ENCODE measurements at places on chromosomes 5 and 9.

- DNase-seq: no peak
These were observed 74.4 kb downstream of the FGF18 start for GRCh38 chr5:171493646-171494393.

DNA sequence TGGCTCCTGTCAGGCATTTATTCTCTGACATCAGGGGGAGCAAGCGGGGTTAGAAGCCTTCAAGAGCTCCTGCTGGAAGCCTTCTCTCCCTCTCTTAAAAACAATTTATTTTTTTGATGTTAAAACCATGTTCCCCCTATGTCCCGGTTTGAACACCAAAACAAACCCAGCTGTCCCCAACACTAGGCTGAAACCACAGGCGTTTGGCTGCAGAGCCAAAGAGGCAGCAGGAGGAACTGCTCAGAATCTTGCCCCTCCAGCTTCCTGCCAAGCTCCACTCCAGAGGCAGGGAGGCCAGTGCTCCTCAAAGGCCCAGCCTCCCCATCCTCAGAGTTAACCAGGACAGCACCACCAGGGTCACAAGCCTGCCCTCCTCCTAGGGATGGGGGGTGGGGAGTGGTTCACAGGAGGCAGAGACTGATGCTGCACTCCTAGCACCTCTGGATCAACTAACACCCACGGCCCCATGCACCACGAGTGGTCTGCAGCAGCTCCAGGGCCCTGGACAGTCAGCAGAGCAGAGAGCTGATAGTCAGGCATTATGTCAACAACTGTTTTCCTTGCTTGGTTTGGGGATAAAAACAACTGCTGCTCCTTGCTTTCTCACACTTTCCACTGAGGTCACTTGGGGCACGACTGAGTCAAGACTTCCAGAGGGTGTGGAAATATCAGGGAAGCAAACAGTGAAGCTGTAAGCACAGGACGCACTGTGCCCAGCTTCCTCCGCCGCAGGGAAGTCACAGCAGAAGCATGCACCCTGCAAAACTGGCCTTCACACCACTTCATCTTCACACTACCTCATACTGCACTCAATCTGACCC, 96.5 kb upstream of the ADRA1B start:
- DNase-seq: no peak

DNA sequence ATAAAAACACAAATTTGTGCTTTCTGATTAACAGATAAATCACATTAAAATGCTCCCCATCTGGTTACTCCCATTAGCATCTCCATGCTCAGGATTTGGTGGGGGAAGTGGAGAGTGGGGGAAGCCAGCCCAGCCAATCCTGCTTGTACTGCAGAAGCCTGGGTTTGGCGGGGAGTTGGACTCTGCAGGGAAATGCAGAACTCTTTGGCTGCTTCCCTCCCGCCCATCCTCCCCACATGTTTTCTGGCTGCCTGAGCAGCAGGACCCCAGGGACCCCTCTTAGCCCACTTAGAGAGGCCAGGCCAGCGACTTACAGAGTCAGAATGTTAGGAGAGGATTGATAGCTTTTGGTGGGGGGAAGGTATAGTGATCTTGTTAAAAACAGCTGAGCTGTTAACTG, 59.5 kb upstream of the FOXI1 start:
- DNase-seq: no peak

DNA sequence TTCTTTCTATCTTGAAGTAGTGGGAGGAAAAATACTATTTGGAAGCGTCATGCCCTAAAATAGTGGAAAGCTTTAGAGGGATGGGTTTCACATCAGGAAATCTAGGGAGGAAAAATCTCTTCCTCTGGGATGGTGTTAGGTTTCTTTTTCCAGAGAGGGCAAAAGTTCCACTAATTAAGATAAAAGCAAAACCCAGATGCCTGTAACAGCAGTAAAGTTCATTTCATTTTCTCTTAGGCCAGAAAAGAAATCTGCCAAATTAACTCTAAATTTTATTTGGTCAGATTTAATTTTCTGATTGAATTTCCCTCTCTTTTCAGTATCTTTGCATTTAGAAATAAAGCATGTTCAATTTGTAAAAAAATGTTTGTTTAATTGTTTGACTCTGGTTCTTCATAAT, 88.8 kb downstream of the LURAP1L start:
- DNase-seq: no peak

GRCh38 chr9:116717150-116717549, 30.0 kb downstream of the TRIM32 start:
- DNase-seq: no peak

GRCh38 chr5:18749763-18750162, 1115.5 kb downstream of the TAF11L14 start:
- DNase-seq: no peak

DNA sequence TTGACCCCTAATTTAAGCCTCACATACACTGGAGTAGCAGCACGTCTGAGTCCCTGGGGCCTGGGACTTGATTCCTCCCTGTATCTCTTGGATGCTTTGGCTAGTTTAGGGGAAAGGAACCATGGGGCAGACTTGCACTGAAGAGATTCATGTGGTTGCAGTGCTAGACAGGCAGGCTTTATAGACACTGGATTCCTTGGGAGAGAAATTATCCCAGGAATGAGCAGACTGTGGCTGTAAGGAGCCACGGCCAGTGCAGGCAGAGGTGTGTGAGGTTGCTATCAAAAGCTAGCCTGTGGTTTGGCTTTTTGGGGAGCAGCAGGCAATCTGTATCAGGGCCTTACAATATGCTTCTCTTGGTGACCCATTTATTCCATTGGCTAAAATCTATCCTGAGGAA, 20.5 kb upstream of the PITX1 start:
- no peak for DNase-seq

DNA sequence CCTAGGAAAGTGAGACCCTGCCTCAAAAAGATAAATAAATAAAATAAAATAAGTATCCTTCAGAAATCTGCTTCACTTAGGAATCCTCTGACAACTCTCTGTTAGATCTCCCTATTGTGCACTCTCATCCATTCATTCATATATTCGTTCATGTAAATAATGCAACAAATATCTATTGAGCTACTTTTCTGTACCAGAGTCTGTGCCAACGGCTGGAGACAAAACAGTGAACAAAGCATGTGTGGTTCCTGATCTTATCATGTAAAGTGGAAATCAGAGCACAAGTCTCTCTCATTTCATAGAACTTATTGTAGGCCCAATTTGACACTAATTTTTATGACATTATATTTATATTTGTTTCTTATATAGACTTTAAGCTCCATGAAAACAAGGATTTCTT, 40.3 kb upstream of the DAB2 start:
- no peak for DNase-seq

GRCh38 chr5:139181835-139182452, 16.2 kb downstream of the SIL1 start:
- no peak for DNase-seq

DNA sequence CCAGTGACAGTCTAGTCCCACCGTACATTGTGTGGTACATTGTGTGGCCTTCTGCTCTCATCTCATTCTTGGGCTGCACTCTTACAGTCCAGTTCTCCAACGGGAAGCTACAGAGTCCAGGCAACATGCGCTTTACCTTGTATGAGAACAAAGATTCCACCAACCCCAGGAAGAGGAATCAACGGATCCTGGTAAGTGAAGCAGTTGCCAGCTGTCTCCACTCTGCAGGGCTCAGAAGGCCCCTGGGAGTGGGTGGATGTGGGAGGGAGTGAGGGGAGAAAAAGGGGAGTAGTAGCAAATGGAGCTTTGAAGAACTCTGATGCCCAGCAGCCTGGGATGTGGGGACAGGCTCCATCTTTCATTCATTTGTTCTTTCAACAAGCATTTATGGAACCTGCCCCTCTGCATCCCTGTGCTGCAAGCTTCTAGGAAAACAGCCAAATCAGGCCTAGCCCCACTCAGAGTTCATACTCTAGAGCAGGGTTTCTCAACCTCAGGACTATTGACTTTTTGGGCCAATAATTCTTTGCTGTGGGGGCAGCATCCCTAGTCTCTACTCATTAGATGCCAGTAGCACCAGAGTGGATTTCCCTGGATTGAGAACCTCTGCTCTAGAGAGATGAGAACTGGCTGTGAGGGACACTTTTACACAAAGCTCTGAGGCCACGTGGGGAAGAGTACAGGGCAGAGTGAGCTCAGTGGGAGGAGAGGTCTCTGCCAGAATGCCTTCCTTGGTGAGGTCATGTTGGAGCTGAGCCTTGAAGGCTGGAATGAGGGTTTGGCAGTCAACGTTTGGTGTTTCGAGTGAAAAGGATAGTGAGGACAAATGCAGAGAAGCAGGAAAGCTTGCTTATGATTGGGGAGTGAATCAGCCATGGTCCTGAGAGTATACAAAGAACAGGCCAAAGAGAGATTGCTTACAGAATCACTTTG, 1.1 kb downstream of the POLR1E start:
- no peak for DNase-seq

DNA sequence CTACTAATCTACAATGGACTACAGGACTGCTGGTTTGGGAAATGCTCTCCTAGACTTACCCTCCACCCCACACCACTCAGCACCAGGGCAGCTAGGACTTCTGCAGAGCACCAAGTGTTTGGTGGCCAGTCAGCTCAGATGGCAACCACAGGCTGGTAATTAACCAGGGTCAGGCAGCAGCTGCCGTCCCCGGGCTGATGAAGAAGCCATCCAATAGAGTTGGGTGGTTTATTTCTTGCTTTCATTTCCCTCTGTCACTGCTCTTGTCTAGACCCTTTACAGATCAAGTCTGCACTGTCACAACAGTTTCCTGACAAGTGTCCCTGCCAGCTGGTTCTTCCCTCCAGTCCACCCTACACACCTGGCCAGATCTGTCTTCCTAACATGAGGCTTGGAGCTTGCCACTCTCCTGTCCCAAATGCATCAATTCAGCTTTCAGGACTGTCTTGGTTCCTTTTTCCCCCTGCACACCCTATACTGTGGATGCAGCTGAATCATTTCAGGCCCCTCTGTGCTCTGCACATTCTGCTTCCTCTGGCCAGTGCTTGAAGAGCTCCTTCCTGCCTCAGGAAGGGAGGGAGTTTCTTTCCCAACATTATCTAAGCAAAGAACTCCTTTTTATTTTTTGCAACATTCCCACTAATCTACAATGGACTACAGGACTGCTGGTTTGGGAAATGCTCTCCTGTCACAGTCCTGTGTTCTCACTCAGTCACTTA, 30.2 kb upstream of the HSPA9 start:
- no peak for DNase-seq

DNA sequence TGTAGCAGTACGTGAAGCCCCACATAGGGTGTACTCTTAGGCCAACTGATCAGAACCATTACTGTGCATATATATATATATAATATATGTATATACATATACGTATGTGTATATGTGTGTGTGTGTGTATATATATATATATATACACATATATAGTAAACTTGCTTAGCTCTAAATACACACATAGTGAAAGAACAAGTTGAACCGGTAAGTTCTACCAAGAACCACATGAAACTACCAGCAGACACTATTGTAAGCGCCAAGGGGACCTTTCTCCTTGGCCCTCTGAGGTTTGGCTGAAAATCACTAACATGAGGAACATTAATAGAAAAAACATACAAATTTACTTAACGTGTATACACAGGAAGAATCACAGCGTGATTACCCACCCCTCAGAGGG, 1.8 kb upstream of the TARS1 start:
- DNase-seq: no peak

GRCh38 chr9:109192732-109193361, 25.8 kb upstream of the FRRS1L start:
- no peak for DNase-seq

GRCh38 chr5:10329446-10329819, 21.7 kb upstream of the CMBL start:
- DNase-seq: no peak

- no peak for DNase-seq
These were observed 879.8 kb upstream of the DMAC1 start for GRCh38 chr9:8679371-8679822.

DNA sequence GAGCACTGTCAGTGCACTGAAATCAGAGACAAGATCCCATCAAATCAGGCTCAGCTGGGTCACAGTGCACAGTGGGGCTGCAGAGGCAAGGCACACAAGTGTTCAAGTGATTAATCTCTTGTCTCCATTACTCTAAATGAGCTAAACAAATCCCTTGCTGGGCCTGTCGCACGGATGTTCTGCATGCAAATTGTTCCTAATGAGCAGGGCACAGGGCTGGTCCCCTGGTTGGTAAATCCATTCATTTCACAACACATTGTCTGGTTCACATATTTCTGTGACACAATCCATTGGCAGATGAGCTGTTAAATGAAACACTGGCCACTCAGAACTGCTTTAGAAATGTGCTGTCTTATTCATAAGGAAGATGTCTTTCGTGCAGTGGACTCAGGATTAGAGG, 167.9 kb upstream of the BRINP1 start:
- no peak for DNase-seq

GRCh38 chr5:71996789-71997188, 110.5 kb upstream of the MAP1B start:
- DNase-seq: no peak

- no peak for DNase-seq
These were observed 142.6 kb downstream of the TARS1 start for GRCh38 chr5:33583332-33583731.

- no peak for DNase-seq
These were observed 667.2 kb upstream of the ZNF608 start for GRCh38 chr5:125413496-125414274.

DNA sequence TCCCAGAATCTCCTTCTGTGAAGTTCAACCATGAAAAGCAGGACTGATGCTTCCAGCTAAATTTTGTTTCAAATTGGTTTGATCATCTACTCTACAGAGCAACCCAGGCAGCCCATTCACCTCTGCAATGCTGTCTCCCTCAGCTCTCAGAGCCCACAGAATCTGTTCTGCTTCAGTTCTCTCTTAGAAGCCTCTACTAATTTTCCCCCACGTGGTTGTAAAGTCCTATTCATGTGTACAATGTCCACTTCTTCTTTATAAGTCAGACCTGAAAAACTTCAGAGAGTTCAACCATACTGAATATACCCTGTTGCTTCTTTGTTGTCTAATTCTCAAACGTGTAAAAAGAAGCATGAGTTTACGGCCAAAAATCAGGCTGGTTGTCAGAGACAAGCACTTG, 21.3 kb upstream of the FAM13B start:
- no peak for DNase-seq

DNA sequence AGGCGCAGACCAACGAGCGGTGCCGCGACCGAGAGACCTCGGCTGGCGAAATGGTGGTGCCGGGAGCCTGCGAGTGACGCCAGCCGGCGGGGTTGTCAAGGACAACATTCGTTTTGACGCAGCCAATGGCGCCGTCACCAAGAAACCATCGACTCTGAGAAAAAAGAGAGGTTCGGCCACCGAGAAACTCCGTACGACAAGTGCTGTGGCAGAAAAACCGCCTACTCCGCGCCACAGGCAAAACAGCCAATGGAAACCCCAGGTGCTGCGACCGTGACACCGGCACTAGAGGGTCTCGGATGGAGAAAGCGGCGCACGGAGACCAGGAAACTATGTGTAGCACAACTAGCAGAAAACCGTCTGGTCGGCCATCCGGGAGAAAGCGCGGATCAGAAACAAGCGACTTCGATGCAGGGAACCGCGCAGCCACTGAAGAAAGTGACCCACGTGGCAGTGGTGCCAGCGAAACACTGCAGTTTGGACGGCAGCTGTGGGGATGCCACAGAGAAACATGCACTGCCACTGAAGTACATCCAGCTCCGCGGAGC, 88.8 kb downstream of the ANXA2R start:
- no peak for DNase-seq

GRCh38 chr9:37333288-37333687, 89.2 kb upstream of the GRHPR start:
- DNase-seq: no peak

- DNase-seq: no peak
These were observed 790.8 kb upstream of the NUDT12 start for GRCh38 chr5:104353371-104353770.

All from NCI-H1436 treated with DMSO at 0.1 percent for 48 hours (cell line).